Activated T-cell treated with anti-CD3 and anti-CD28 coated beads, Interleukin-2, amount 50 U/mL, for 72 hours (primary cell): ENCODE measurements at places on chromosomes 5 and 9. TPM values are rescaled to one million over a fixed set of nuclear protein-coding genes. Genes with fewer than 3 reads are reported as not detected.

The ACTBL2 gene
- not detected for total RNA-seq

GRCh38 chr5:167332309-167332708 is 959.1 kb upstream of the WWC1 start:
- no peak overlapping the region for H3K27ac ChIP-seq
- no peak overlapping the region for H3K4me3 ChIP-seq

- H3K27ac ChIP-seq, result no peak overlapping the region
- H3K27me3 ChIP-seq, result no peaks in the 10 kb centered on the region
Measured at GRCh38 chr5:119250946-119251901, 104.6 kb upstream of the TNFAIP8 start.

The CCDC187 gene
- total RNA-seq, result not detected

DNA sequence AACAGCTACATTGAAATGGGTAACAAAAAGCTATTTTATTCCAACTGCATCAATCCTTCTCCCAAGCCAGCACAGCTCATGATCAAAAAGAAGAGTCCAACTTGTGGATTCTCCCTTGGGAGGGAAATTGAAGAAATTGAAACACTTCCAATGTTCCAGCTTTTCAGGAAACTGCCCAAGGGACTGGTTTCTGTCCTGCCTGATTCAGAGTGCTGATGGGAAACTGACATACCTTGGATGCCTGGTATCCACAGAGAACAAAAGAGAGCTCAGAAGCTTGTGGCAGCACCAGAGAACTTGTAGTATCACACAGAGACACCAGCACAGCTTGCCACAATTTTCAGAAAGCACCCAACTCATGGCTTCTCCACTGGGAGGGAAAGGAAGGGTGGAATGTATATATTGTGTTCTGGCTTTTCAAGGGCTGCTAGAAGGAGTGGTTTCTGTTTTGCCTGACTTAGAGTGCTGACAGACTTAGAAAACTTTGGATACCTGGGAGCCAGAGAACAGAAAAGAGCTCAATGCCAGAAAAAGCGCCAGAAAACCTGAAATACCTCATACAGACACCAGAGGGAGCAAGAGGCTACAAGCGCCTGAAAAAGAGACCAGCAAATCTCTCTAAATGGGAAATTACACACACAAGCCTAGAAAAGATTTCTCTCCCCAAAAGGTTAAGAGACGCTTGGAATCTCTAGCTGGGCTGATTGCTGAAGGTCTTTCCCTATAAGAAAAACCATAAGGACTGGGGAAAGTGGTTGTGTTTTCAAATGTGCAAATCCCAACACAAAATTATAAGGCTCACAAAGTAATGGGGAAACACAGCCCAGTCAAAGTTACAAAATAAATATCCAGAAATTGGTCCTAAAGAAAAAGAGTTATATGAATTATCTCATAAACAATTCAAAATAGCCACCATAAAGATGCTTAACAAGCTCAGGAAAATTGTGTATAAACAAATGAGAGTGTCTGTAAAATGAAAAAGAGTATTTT is 178.8 kb downstream of the SPOCK1 start:
- no peak overlapping the region for H3K27ac ChIP-seq
- H3K36me3 ChIP-seq, result no peaks in the 10 kb centered on the region
- no peaks in the 10 kb centered on the region for H3K4me1 ChIP-seq
- peaks cover 11% of the 10 kb centered on the region for H3K27me3 ChIP-seq

The IFNA21 gene
- total RNA-seq, result not detected

The FREM1 gene
- total RNA-seq, result not detected

DNA sequence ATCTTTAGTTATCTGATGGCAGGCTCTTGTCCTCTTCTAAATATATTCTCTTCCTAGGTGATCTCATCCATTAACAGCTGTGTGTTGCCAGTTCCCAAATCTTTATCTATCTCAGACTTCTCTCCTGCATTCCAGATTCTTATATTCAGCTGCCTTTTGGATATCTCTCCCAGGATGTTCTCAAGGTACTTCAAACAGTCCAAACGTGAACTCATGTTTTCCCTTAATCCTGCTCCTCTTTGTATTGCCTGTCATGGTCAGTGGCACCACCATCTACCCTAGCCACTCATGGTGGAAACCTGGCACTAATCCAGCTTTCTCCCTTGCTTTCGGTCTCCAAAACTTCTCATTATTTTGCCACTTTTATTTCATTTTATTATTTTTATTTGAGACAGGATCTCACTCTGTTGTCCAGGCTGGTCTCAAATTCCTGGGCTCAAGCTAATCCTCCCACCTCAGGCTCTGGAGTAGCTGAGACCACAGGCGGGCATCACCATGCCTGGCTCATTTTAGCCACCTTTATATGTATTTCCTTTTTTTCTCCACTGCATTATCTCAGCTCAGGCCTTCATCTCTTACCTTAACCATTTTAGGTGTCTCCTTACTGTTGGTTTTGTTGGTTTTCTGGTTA is 3.8 kb downstream of the ZFYVE16 start:
- H3K36me3 ChIP-seq, result peaks cover 3% of the 10 kb centered on the region
- H3K27ac ChIP-seq, result no peak overlapping the region
- peaks cover 22% of the 10 kb centered on the region for H3K4me1 ChIP-seq
- no peak overlapping the region for H3K4me3 ChIP-seq
- no peaks in the 10 kb centered on the region for H3K27me3 ChIP-seq

- H3K36me3 ChIP-seq, result no peaks in the 10 kb centered on the region
- peaks cover 16% of the 10 kb centered on the region for H3K4me1 ChIP-seq
- H3K27me3 ChIP-seq, result peaks cover 92% of the 10 kb centered on the region
Measured at GRCh38 chr9:109314011-109314531, 6.8 kb downstream of the EPB41L4B start.

GRCh38 chr9:137147091-137147792 is 8.3 kb downstream of the GRIN1 start:
- no peak overlapping the region for H3K4me3 ChIP-seq
- no peak overlapping the region for H3K27ac ChIP-seq
- H3K27me3 ChIP-seq, result peaks cover 10% of the 10 kb centered on the region
- no peaks in the 10 kb centered on the region for H3K36me3 ChIP-seq
- no peak for DNase-seq

DNA sequence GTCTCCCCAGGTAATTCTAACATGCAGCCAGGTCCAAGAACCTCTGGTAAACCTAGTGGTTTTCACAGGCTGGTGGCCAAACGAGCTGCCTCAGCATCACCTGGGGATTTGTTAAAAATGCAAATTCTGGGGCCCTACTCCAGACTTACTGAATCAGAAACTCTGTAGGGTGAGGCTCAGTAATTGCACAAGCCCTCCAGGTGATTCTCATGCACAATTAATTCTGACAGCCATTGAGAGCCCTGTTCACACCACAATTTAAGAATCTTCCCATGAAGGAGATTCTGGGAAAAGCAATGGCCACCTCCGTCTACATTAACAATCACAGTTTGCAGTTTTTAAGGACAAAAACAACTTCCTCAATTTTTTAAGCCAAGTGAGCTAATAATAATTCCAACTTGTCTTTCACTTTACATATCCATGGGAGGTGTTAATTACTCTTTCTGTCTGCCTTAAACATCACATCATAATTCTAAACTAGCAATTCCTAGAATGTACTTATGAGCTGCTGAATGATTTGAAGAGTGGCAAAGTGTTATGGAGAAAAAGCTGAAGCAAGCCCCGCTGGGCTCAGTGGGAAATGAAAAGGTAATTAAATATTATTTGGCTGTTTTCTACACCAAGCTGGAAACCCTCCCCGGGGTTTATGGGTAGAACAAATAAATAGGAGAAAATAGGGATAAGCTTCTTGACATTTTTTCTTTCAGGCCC is 70.0 kb downstream of the GLDC start:
- no peaks in the 10 kb centered on the region for H3K36me3 ChIP-seq
- no peak overlapping the region for H3K27ac ChIP-seq
- no peaks in the 10 kb centered on the region for H3K4me1 ChIP-seq
- peaks cover 24% of the 10 kb centered on the region for H3K27me3 ChIP-seq
- no peak overlapping the region for H3K4me3 ChIP-seq

- H3K27me3 ChIP-seq, result no peaks in the 10 kb centered on the region
- peak overlapping the region; percentile 67 for H3K4me3 ChIP-seq
- H3K36me3 ChIP-seq, result no peaks in the 10 kb centered on the region
- peak overlapping the region; percentile 82 for H3K27ac ChIP-seq
- peaks cover 59% of the 10 kb centered on the region for H3K4me1 ChIP-seq
Measured at GRCh38 chr5:82356808-82357671, 78.9 kb upstream of the RPS23 start.

The MEIKIN gene
- 0.19 TPM for total RNA-seq

GRCh38 chr5:148387325-148387724 is 3.6 kb downstream of the FBXO38 start:
- H3K27ac ChIP-seq, result peak overlapping the region; percentile 66
- no peak for DNase-seq
- H3K36me3 ChIP-seq, result peaks cover 8% of the 10 kb centered on the region
- no peaks in the 10 kb centered on the region for H3K27me3 ChIP-seq
- H3K4me1 ChIP-seq, result peaks cover 76% of the 10 kb centered on the region

DNA sequence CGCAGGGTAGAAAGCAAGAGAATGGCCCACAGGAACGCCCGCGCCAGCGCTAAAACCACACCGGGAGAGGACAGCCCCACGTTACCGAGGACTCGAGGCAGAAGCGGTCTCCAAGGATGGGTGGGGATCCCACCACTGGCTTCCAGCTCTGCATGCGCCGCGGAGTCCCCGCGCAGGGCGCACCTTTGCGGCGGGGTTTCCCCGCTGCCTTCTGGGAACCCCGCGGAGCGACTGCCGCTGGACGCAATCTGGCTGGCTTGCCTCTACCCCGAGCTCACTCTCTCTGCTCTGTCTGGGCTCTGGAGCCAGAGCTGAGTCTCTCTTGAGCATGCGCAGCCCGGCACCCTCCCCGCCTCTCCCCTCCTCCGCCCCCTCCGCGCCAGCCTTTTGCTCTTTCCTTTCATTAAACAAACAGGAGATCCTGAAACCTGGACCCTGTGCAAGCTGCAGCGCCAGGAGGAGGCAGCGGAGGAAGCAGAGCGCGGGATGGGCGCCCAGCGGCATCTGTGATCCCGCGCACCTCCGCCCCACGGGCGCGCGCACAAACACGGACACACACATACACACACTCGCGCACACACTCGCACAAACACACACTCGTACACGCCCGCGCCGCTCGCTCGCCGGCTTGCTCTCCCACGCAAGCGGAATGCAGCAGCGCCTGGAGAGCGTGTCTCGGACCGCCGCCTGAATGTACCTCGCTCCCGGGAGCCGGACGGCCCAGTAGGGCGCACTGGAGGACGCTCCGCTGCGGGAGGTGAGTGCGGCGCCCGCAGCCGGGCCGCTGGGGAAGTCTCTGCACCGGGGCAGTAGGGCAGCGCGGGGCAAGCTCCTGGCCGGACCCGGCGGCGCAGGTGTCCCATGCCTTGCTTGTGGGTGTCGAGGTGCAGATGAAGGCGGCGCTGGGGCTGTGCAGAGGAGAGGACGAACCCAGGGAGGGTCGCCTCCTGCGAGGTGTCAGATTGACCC is at the start of gene PLPPR1:
Gene PLPPR1 (plus strand): TSS at position 382 of the 969 bp plus-strand sequence.
- no peaks in the 10 kb centered on the region for H3K4me1 ChIP-seq
- DNase-seq, result no peak
- H3K36me3 ChIP-seq, result no peaks in the 10 kb centered on the region
- H3K27ac ChIP-seq, result no peak within 1 kb of the TSS
- H3K27me3 ChIP-seq, result peaks cover 55% of the 10 kb centered on the region
- peak within 1 kb of the TSS; percentile 71 for H3K4me3 ChIP-seq
